Stimulated activated naive CD8-positive, alpha-beta T cell treated with anti-CD3 and anti-CD28 coated beads, Interleukin-15, amount 100 ng/mL, for 72 hours (primary cell): ENCODE measurements at places on chromosomes 3 and 15.

- DNase-seq, result no peak
Measured at GRCh38 chr3:182382112-182382857, 411.0 kb upstream of the ATP11B start.

DNA sequence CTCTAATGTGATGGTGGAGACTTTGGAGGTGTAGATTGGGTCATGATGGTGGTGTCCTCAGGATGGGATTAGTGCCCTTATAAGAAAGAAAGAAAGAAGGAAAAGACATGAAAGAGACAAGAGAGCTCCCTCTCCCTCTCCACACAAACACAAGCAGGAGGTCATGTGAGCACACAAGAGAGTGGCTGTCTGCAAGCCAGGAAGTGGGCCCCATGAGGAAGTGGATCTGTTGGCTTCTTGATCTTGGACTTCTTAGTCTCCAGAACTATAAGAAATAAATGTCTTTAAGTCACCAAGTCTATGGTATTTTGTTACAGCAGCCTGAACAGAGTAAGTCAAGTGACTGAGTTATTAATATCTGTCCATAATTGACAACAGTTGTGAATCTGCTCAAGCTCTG lies 17.1 kb downstream of the IQCB1 start:
- no peak for DNase-seq

- no peak for DNase-seq
Measured at GRCh38 chr15:63891768-63892133, 58.0 kb upstream of the HERC1 start.

DNA sequence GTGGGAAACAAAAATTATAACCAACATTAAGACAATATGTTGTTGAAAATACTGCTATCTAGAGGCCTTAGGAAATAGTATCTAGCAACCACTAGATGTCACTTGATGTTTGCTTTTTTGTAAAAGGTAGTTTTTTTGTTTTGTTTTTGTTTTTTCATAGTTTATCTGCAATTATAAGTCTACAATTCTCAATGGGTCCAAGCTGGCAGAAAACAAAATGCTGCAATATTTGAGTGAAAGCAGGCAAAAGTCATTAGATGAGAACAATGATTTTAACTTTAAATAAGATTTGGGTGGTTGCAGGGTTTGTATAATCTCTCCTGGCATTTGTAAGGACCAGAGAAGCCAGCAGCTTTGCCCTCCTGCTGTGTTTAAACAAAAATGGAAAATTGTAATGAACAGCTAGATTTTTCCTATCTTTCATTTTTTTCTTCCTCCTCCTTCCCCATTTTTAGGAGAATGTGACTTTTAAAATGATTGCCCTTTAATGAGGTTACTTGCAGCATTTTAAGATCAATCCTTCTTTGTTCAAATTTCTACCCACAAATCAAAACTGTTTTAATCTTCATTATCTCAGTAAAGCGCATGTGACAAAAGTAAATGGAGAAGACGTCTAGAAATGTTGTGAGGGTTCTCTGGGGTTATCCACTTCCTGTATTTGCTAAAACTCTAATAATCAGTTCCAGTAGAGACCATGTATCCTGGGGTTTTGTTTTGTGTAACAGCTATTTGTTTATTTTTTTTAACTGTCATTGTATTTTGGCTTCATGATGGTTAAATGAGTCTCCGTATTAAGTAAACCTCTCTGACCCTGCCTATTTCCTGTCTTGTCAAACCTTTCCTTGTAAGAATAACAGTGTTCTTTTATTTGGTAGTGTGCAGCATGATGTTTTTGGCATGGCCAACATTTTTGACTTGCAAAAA lies 27.3 kb downstream of the DUT start:
- no peak for DNase-seq

GRCh38 chr3:65401359-65402305 lies 637.1 kb downstream of the MAGI1 start:
- no peak for DNase-seq

GRCh38 chr15:57323806-57324589 lies 52.3 kb upstream of the CGNL1 start:
- DNase-seq, result no peak

GRCh38 chr3:175659670-175660350 lies 800.7 kb downstream of the NAALADL2 start:
- DNase-seq, result no peak

GRCh38 chr3:82002986-82003642 lies 241.7 kb upstream of the GBE1 start:
- DNase-seq, result no peak
